ENCODE measurements at places on chromosomes 3 and 15.

DNA sequence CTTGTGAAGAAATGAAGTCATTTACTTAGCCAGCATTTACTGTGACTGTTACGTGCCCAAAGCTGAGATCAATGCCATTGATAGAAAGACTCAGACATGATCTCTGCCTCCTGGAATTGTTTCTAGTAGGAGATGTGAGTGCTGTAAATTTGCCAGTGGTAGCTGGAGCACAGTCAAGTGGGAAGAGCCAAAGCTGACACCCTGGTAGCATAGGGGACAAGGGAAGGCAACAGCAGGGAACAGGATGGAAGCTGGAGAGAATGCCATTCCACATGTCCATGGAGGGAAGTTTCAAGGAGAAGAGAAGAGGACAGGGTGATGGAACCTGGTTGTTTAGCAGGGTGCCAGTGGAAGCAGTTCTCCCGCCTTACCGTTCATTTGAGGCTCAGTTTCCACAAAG, 64.0 kb downstream of the TCAIM start:
- DNase-seq: no peak

DNA sequence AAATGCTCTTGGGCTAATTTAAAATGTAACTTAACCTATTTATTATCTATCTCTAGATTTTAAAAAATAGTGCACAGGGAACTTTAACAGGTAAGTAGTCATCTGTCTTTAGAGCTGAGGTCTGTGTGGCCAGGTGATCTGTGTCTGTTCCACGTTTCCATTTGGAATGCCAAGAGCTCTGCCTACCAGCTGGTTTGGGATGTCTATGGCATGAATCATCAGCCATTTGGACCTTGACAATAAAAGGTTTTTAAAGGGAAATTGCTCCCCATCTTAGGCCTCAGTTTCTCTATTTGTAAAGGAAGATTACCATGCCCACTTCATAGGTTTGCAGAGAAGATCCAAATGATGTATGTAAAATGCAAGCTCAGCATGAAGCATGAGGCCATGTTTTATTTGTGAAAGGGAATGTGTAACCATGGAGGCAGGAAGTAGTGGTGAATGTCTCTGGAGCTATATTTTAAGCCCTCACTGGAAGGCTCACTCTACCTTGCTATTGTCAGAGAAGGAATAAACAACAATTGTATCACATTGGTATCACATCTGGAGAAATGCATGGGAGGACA, 548.1 kb upstream of the LMCD1 start:
- DNase-seq: no peak

DNA sequence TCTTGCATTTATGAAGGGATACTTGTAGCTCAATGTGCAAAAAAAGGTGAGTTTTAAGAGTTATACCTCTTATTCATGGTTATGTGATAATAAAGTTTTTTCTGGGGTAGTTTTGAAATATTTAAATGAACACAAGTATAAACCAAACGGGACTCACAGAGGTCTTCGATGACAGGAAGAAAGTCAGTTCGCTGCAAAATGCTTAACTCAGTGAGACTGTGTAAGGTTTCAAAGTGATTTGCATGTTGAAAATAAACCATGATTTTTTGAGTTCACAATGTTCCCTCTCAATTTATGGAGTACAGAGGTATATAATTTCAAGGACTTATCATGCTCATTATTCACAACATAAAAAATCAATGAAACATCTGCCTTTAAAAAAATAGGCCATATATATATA, 36.3 kb upstream of the MYH15 start:
- DNase-seq: no peak

GRCh38 chr15:33810806-33811205, 157.5 kb upstream of the CHRM5 start:
- DNase-seq: no peak

- no peak for DNase-seq
Observed at GRCh38 chr3:10890665-10891064, 74.6 kb downstream of the SLC6A11 start.

DNA sequence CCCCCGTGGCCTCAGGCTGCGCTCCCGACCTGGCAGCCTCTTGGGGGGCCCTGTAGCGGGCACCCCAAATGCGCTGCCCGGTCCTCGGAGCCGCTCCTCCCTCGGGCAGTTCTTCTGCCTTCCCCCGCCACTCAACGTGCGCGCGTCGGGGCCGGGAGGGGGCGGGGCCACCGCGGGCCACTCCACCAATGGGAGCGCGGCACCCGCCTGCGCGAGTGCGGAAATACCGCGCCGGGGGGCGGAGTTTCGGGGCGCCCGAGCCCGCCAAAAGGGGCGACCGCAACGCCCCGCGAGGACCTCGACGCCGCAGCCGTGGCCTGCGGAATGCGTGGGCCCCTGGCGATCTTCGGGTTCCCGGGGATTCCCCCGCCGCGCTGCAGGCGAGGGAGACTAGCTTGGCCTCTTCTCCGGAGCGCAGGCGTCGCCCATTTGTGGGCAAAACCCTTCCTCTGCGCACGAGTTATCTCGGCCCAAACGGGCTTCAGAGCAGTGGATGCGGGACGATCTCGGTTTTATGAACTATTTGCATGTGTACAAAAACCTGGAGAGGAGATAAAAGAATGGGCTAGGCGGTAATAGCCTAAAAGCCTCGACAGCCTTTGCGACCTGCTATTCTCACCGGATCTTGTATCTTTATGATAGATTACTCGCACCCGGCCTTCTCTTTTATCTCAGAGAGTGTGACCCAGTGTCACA, at the start of gene TASOR:
TSS of gene TASOR (minus strand) at position 144 of the 696 bp plus-strand sequence. CDS start 259 bp downstream, outside the sequence.
- DNase-seq: peak; percentile 88
